ENCODE measurements at places on chromosomes 1 and 21.
A peak's percentile ranks its signal among the peaks of the same experiment; 100 is the strongest.

DNA sequence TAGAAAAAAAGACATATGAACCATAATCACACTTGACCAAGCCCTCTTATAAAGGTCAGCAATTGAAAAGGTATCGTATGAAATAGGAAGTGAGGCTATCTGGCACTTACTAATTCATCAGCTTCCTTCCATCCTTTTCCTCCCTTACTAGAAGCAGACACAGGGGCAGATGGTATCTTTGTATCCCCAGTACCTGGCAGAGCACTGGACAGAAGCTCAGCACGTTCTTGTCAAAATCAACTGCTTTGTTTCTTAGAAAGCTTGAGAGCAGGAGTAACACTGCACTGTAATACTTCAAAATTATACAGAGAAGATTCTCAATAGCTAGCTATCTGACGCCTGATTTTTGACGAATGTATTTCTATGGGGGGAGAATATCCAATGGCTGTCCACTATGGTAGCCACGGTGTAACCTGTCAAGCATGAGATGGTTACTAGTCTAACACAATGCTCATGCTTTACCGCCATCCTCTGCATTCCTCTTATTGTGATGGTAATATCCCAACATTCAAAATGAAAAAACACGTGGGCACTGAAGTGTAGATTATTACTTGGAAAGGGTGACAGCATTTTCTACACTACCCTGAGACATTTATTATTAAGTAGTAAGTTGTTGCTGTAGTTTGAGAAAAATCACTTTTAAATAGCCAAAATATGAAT, 175.6 kb downstream of the SIPA1L2 start:
- DNase-seq: no peak

DNA sequence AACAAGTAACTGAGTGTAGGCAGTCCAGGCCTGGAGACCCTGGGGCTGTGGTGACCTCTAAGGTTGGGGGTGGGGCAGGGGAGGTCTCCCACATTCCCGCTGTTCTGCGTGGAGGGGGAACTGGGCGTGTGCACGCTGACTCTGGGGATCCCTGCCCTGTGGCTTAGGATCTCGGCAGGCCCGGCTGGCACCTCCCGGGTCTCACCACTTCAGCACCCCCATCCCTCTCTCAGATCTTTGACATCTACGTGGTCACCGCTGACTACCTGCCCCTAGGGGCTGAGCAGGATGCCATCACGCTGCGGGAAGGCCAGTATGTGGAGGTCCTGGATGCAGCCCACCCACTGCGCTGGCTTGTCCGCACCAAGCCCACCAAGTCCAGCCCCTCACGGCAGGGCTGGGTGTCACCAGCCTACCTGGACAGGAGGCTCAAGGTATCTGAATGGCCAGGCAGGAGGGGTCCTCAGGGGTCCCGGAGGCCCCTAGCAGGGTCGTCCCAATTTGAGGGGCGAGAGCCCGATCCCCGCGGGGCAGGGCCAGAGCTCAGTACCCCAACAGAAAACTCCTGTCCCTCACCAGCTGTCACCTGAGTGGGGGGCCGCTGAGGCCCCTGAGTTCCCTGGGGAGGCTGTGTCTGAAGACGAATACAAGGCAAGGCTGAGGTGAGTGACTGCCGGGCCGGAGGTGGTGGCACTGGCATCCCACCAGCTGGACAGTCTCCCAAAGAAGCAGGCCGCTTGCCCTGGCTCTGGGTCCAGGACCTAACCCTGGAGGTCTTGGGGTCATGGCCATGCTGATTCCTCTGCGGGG, 68.7 kb downstream of the TRIM11 start:
- no peak for DNase-seq

DNA sequence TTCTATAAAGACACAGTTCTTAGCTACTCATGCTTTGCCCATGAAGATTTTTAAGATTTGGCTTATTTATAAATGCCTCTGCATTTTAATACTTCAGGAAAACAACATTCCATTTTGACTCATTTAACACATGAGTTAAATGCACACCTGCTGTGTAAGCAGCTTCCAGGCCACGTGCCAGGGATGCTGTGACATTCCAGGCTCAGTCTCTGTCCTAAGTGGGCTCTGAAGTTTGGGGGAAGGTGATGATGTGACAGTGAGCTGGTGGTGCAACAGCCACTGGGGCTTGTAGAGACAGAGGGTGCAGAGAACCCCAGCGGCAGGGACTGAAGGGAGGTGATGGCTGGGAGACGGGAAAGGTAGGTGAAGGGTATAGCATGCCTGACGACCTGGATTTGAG, 40.7 kb downstream of the HHAT start:
- no peak for DNase-seq

DNA sequence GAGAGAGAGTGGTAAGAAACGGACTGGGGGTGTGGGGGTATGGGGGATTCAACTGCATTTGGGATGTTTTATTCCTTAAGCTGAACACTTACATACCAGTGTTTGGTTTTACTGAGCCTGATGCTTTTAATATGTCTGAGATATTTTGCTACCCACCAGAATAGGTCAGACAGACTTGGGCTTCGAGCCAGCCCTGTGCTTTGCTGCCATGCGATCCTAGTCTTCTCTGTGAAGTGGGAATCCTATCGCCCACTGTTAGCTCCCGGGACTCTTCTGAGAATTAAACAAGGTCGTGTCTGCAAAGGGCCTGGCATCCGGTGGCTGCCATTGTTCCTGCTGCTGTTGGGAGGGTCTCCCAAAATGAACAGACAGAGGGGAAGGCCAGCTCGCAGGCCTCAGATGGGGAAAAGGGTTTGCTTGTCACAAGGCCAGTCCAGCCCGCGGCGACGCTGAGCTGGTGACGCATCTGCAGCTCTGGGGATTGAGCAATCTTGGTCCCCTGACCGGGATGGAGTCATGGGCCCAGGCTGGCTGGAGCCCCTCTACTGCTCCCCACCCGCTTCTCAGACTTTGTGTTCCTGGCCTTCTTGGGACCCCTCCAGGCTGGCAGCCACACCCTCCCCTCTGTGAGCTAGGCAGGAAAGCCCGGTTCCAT, 26.9 kb upstream of the ECE1 start:
- DNase-seq: peak; percentile 65

- no peak for DNase-seq
These were observed 3.7 kb upstream of the PHACTR4 start for GRCh38 chr1:28365864-28366263.

GRCh38 chr1:167148421-167148820, 54.5 kb downstream of the STYXL2 start:
- DNase-seq: no peak

DNA sequence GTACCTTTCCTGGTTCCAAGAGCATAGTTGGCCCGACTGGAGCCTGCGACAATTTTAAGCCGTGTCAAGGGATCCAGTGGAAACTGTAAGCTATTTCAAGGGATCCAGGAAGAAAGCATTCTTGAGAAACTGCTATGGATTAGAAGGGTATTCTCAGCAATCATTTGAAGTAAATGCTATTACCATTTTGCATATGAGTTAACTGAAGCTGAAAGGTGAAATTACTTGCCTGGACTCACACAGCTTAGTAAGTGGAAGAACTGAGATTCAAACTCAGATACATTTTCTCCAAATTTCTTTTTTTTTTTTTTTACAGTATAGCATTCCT, 589 bp downstream of the ZNF684 start:
- no peak for DNase-seq

DNA sequence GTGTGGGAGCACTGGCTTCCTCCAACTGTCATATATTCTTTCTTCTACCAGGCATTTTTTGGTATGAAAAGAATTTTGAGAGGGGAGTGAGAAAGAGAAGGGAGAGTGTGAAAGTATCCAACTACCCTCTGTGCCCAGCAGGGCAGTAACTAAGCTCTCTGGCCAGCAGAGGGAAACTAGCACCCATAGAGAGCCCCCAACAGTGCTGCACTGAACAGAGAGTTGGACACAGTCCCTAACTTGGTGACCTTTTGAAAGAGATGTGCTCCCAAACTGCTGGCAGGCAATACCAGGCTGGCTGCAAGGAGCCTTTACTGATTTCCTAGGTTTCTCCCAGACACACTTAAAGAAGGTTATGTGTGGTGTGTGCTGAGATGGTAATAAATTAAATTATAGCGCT, 118.8 kb upstream of the PBX1 start:
- no peak for DNase-seq

DNA sequence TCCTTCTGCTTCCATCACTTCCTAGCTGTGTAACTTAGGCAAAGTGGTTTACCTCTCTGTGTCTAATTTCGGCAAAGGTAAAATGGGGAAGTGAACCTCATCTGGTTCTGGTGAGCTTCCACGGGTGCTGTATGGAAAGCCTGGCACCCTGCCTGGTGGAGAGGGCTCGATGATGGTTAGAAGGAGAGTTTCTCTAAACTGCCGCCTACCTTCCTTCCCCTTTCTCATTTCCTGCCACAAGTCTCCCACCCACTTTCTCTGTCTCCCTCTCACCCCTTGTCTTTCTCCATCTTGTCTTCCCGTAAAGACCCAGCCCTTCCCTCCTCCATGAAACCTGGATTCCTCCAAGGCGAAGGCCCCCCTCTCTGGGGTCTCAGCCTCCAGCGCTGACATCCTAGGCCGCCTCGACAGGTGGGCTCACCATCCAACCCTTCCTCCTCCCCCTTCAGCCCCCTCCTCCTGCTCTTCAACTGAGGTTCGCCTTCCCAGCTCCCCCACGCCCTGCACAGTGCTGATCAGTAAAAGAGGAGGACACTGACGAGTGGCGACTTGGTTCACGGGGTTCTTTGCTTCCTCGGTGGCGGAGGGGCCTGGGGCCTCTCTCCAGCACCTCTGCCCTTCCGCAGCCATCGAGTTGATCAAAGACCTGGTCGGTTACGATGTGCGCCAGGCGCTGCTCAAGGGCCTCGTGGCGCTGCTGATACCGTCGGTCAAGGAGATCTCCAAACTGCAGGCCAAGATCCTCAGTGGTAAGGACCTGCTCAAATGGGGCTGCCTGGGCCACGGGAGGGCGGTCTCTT, 7.3 kb downstream of the RNU5D-1 start:
- DNase-seq: no peak

GRCh38 chr1:94702442-94702815, 117.7 kb upstream of the SLC44A3 start:
- DNase-seq: peak; percentile 61

DNA sequence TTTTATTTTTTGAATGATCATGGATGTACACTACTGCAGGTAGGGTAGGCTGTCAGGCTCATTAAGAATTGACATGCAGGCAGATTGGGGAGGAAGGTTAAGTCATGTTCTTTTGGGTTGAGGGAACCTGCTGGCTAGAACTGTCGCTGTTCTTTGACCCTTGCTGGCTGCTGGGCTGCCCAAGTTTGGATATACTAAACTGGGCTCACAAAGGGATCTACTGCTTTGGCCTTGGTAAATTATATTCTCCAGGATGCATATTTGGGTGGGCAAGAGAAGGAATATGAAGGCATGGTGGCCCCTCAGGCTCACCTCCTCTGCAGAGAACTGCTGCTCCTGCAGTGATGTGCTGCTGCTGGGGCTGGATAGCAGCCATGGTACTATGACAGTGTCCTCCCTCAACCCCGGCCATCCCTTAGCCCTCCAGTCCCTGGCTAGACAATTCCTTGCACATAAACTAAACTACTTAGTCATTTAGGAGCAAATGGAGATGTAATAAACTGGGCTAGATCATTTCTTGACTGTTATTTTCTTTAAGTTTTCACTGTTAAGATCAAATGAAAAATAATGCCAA, 6.1 kb downstream of the ATP1A1 start:
- no peak for DNase-seq

- peak; percentile 76 for DNase-seq
These were observed 10.7 kb downstream of the SH2D2A start for GRCh38 chr1:156805766-156806511.

GRCh38 chr1:205422993-205423642, 1.3 kb upstream of the LEMD1 start:
- DNase-seq: no peak

Data from BJ (cell line).